ENCODE measurements at places on chromosomes 13 and 19. TPM values are rescaled to one million over a fixed set of nuclear protein-coding genes. Genes with fewer than 3 reads are reported as not detected.
A peak's percentile ranks its signal among the peaks of the same experiment; 100 is the strongest.

PPP1R12C gene
- 43.5 TPM for total RNA-seq

SIGLEC8 gene
- not detected for total RNA-seq

CLEC17A gene
- total RNA-seq: not detected

DNA sequence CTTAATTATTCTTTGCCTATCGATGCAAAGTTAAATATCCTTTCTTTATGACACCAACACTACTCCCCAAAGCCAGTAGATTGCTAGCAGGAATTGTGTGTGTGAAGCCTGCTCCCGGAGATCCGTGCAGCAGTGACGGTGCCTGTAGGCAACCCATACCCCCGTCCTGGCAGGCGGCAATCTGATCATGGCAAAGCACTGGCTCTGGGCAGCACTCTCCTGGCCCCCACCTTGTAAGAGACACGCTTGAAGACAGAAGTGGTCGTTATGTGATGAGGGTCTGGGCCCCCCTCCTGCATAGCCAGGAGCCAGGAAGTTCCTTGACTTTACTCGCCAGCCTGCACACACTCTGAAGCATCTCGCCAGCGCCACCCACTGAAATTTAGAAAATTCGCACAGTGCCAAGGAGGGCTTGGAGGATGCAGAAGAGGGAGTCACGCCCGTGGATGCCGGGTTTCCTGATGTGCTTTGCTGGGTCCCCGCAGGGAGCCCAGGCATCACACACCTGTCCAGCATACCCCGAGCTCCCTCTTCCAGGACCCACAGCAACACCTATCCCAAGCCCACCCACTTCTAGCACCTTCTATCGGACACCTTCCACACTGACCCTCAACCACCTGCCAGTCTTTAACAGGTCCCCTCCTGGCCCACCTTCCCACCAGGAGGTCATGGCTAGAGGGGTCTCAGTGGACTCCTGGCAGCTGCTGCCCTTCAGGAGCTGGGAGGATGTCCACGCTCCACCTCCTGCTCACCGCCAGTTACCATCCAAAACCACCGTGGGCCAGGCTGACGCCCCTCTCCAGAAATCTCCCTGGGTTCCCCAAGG is 54.5 kb downstream of the CEBPG start:
- DNase-seq: no peak

DNA sequence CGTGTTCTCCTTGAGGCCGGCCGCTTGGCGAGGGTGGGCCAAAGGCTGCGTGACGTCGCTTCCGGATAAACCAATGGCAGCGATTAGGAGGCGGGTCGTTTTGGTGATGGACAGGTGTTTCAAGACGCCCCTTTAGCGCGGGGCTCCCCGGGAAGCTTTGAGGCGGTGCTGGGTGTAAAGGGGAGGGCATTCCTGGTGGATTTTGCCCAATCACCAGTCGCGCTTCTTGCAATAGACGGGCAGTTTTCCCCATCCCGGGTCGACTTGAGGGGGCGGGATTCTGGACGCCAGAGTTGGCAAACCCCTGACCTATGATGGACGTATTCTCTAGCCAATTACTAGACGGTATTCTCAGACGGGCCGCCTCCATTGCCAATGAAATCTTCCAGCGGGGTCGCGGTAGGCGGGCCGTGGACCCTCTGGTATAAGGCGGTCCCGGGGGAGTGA is 264 bp upstream of the PRMT1 start:
- DNase-seq: peak; percentile 100

- DNase-seq: peak; percentile 23
Measured at GRCh38 chr13:20525144-20525600, 485 bp downstream of the CRYL1 start.

DNA sequence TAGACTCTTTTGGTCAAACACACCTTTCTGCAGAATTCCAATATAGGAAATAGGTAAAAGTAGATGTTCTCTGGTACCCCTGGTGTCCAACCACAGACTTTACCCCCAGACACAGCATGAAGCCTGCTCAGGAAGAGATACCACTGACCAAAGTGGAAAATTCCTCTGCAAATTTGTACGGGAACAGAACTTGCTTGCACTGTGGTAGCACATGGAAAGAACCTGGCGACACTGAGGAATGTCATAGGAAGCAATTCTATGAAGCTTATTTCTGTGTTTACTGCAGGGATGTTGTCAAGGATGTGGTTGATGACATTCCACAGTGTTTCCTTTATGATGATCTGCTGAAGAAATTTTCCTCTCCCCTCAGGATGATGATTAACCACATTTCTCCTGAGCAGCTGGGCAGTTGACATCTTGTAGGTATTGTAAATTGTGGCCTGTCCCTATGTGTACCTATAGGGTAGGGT is 48.9 kb upstream of the TNFSF11 start:
- DNase-seq: no peak

DNA sequence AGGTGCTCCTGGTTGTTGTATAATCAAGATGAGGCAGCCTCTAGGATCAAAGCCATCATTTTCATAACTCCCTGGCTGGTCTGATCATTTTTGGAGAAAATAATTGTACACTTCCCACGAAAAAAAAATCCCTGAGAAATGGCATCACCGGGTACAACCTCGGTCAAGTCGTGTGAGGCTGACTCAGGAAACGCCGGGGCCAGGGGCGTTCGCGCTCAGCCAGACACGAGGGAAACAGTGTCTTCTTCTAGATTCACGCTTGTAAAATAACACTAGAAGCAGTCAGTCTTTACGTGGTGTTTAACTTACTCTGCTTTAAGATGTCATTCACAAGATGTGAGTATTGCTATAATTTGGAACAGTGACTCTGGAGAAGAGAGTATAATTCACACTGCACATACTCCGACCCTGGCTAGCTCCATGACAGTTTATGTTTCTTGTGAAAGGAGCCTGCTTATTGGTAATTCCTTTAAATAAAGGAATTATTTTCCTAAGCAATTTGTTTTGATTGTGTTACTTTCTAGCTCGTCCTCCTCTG is 109.0 kb upstream of the SOX1 start:
- DNase-seq: no peak

GRCh38 chr19:40279761-40280607 is 5.2 kb downstream of the AKT2 start:
- DNase-seq: no peak

All from uterus (tissue), 4 donors.